HFF-Myc (cell line): ENCODE measurements at places on chromosomes 6 and 20.

DNA sequence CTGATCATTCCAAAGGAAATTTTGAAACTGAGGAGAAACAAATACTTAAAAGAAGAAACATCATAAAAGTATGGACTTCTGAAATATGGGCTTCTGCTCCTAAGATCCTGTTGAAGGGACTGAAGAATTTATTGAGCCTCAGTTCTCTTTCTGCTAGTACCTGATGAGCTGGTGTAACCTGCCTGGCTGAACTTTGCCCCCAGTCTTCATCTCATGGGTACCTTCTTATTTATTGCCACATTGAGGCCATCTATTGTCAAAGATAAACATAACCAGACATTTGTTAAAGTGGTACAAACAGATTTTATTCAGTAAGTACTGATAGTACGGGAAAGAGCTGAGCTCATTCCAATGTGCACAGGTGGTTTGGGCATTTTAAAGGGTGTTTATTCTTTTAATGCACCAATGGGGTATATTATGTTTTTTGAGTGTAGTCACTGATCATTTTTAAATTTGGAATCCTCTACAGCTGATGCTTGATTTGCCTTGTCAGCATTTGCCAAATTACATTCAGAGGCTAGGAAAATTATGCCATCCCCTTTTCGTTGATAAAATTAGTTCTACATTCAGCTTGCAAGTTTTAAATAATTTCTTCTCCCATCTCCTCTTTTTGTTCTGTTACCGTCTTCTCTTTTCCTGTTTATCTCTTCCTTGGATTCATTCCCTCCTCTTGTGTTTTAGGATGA lies 118.2 kb downstream of the PRIM2 start:
- no peak for DNase-seq

- DNase-seq, result no peak
Measured at GRCh38 chr20:35743693-35744491, 1.8 kb upstream of the RBM39 start.

DNA sequence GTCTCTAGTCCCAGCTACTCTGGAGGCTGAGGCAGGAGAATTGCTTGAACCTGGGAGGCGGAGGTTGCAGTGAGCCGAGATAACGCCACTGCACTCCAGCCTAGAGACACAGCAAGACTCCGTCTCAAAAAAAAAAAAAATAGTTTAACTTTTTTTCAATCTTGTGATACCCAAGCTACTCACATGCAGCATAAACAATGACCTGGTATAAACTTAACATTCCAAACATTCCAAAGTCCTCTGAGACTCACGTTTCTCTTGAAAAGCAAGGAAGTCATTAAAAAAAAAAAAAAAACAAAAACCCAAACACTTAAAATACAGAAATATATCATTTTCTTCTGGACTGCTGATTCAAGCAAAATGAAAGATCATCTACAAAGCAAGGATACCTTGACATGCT lies 14.3 kb downstream of the CRNKL1 start:
- peak; percentile 12 for DNase-seq

DNA sequence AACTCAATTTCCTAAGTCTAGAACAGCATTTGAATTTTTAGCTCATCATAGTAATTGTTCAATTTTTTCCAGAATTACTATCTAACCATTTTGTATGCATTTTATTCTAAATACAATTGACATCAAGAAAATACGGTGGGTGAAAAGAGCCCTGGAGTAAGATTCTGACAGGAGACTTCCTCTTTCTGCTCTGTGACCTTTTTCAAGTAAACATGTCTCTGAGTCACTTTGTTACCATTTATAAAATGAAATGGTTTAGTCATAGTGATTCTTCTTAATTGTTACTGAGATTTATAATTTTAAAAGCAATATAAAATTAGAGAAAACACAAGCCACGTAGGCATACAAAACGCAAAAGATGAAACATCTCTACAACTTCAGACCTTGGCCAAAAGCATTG lies 80.2 kb downstream of the PLCB1 start:
- DNase-seq, result no peak

DNA sequence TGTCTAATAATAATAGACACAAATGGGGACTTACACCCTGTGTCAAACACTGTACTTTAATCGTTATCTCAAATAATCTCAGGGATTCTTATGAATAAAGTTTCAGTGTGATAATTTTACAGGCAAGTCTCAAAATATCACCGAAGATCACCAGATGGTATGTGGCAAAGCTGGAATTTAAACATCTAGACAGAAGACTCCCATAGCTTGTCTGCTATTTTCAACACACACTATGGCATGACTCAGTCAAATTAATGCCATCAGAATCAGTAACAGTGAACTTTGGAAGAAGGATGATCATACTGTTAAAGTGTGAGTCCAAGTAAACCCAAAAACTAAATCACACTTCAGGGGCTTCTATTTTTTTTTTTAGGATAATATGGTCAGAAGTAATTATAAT lies 867.6 kb upstream of the FLRT3 start:
- DNase-seq, result no peak

GRCh38 chr6:146884728-146885127 lies 286.0 kb downstream of the ADGB start:
- no peak for DNase-seq

DNA sequence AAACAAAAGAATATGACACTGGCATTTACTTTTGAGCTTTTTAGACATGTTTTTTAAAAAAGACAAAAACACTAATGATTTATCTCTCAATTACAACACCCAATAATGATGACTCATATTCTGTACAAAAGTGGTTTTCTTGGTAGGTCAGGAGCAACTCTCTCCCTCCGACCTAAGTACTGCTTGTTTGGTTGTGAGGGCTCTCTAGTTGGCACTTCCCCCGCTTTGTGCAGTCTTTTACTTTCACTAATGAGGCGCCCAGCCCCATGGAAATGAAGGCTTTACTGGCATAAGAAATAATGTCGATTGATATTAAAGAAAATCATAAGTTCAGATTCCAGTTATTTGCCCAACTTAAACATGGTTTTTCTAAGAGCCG lies 1.3 kb downstream of the KPNA5 start:
- no peak for DNase-seq

DNA sequence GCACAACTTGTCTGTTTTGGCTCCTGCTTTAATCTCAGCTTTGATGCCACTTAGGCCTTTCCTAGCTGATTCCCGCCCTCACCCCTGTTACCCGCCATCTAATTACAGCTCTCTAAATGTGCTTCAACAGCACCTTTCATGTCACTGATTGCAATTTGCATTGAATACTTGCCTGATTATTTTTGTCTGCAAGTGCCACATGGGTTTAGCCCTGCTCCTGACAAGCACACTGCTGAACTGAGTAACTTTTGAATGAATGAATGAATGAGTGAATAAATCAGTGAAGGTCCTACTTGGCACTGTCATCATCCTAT lies 591 bp upstream of the DCBLD1 start:
- DNase-seq, result no peak

DNA sequence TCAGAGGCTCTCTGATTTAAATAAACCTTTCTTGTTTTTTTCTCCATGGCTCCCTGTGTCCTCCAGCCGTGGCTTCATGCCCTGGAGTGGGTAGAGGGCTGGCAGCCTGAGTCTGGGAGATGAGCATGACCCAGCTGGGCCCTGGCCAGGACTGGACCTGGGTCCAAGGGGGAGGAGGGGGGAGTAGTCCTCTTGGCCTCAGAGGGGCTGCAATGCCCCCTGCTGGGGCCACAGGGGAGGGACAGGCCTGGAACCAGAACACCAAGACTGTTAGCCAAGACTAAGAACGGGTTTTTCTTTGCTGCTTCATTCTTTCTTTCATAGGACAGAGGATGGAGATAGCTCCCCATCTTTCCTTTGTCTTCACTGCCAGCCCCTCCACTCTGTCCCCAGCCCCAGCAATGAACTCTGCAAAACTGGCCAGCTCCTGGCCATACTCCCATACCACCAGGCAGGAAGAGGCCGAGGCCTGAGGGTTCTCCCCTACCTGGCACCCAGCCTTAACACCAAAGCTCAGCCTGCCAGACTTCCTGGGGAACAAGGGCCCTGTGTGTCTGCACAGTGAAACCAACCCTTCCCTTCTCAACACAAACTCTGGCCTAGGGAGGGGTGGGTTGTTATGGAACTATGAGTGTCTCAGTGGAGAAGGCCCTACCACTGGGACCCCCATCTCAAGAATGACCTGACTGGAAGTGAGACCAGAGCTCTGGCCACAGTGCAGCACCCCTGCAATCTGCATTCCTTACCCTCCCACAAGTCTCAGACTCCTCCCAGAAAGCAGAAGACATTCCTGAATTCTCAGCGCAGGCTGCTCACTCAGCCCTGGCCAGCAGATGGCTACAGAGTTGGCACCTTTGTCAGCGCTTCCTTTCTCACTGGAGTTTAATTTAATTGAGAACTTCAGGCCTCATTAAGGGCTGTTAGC lies 11.0 kb downstream of the SLC29A1 start:
- no peak for DNase-seq

- DNase-seq, result no peak
Measured at GRCh38 chr20:43838703-43839060, 76.0 kb upstream of the TOX2 start.

GRCh38 chr6:131199568-131200272 lies 64.5 kb downstream of the AKAP7 start:
- DNase-seq, result peak; percentile 71

GRCh38 chr6:119161438-119161837 lies 83.0 kb upstream of the FAM184A start:
- no peak for DNase-seq

DNA sequence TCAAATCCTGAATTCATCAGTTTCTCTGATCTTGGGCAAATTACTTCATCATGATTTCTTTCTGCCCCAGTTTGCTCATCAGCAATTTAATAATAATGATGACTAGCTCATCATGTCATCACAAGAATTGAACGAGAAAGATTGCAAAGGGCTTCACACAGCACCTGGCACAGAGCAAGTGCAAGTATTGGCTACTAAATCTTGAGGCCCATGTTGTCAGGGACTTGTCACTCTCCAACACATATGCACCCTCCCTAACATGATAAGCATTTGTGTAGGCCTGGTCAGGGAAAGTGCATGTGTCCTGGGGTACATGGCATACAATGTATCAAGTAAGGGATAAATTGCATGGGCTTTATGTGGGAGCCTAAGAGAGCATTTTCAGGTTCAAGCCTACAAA lies 6.4 kb downstream of the SMLR1 start:
- DNase-seq, result no peak

DNA sequence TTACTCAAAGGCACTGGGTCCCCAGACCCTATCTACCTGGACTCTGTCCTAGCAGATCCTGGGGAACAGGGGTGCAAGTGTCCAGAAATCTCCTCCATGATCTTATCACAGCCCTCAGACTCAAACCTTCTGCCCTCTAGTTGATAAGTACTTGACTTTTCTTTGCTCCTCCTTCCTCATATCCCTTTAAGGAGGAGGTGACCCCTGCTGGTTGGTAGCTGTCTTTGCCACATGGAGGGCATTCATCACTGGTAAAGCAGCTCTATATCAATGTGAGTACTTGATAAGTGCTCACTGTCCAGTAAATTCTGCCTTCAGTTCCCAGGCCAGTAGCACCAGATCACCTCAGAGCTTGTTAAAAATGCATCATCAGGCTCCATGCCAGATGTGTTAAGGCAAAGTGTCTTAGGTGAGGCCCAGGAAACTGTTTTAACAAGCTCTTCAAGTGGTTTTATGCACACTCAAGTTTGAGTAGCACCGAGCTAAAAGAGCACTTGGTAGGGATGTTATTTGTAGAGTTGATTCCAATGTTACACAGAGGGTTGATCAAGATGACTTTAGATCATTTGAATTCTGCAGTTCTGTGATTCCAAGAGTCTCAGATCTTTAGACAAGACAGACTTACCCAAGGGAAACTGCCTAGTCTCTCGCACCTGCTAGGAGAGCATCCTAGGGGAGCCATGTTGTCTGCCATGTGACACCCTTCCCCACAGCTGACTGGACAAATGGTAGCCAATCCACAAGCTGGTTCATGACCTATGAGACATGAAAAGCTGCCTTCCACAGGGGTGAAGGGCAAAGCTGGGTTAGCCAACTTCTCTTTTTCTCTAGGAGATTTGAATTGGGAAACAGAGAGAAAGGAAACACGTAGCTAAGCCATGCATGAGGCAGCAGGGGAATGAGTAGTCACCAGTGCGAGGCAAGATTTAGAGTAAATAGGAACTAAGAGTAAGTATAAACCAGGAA lies 18.6 kb downstream of the TREML2 start:
- DNase-seq, result peak; percentile 12

DNA sequence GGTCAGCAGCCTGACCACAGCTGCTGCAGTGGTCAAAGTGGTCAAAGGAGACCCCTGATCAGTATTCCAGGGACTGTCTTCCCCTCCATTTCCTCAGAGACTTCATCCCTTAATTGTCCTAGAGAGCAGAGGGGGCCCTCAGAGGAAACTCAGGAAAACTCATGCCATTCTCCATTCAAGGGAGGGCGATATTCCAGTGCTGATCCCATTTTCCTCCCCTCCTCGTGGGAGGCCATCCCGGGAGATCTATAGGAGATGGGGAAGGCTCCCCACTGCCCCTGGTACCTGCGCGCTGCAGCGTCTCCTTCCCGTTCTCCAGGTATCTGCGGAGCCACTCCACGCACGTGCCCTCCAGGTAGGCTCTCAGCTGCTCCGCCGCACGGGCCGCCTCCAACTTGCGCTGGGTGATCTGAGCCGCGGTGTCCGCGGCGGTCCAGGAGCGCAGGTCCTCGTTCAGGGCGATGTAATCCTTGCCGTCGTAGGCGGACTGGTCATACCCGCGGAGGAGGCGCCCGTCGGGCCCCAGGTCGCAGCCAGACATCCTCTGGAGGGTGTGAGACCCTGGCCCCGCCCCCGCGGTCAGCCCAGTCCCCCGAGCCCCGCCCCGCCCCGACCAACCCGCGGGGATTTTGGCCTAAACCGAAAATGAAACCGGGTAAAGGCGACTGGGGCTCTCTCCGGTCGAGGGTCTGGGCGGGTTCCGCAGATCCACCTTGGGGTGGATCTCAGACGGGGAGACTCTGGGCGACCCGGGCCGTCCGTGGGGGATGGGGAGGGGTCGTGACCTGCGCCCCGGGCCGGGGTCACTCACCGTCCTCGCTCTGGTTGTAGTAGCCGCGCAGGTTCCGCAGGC lies 878 bp downstream of the HLA-C start:
- DNase-seq, result no peak

- DNase-seq, result no peak
Measured at GRCh38 chr6:106318851-106319250, 6.7 kb downstream of the ATG5 start.

- DNase-seq, result no peak
Measured at GRCh38 chr6:53860511-53860910, 65.7 kb downstream of the LRRC1 start.

DNA sequence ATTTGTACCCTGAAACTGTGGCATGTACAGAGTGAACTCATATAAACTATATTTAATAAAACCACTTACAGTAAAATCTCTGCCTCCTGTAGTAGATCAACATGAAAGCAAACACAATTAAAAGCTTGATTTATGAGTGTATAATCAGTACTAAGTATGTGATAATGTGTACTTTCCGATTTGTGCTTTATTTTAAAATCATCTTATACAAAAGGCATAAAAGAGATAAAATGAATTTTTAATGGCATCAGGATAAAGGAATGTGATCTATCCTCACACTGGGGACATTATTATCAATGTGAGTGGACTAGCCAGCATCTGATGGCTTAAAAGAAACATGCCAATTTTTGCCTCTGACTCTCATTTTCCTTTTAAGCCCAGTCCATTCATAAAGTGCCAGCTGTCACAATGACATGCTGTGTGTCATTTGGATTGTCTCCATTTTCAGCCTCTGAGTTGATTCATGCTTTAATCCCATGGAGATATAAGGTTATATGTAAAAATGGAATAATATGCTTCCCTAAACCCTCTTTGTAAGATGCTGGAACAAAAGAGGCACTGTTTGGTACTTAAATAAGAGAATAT lies 831.6 kb upstream of the EYS start:
- DNase-seq, result no peak
